ENCODE measurements at places on chromosomes 5 and 9.
A peak's percentile ranks its signal among the peaks of the same experiment; 100 is the strongest.

DNA sequence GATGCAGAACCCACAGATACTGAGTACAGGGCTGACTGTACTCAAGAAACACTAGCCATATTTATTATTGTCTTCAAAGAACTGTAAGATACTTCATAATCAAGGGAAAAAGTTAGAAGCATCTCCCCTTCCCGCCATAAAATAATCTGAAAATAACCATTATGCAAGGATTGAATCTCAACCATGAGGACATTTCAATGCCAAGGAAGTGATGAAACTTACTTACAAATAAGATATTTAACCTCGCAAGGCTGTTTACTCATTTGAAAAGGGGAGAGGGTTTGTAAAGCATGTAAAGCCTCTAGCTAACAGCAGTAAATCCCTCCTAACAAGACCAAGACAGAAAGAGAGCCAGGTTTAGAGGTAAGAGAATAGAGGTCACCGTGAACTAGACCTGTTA, 6.3 kb downstream of the MYO10 start:
- DNase-seq = no peak

- no peak for DNase-seq
These were observed 26.9 kb upstream of the FEM1C start for GRCh38 chr5:115571441-115571878.

- peak; percentile 84 for DNase-seq
These were observed 1.4 kb upstream of the ADAMTSL2 start for GRCh38 chr9:133532937-133533668.

DNA sequence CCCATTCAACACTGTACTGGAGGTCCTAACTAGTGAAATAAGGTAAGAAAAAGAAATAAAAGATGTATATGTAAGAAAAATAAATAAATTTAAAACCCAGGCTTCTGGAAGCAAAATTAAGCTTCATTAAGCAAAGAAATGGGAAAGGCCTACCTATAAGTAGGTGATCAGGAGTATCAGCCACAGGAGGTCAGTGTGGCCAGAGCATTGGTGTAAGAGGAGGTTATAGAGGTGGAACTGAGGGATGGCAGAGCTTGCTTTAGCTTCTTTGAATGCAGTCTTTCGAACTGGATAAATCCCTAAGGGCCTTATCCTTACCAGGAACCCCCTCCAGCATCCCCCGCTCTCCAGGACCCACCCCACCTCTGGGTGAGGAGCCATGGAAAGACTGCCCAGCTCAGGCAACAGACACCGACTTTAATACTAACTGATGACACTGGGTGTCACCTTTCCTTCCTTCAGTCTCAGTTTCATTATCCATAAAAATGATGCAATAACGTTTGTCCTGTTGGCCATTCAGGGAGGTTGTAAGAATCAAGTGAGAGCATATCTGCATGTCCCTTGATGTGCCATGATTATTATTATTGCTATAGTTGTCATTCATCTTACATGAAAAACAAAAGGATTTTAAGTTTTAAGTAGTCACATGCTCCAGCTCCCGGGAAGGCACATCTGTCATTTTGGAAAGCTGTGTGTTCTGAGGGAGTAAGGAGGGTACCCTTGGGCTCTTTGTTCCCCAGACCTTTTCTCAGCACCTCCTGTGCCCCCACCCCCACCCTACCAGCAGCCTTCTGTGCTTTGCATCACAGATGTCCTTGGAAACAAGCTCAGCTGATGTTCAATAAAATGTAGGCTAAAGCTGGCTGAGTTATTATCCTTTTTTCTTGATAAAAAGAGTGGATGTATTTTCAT, 50.8 kb upstream of the CTNNA1 start:
- DNase-seq = no peak
